MV-4-11 (cell line): ENCODE measurements at places on chromosomes 1 and 21.

- DNase-seq = no peak
Measured at GRCh38 chr21:38134084-38134873, 122.5 kb upstream of the KCNJ15 start.

DNA sequence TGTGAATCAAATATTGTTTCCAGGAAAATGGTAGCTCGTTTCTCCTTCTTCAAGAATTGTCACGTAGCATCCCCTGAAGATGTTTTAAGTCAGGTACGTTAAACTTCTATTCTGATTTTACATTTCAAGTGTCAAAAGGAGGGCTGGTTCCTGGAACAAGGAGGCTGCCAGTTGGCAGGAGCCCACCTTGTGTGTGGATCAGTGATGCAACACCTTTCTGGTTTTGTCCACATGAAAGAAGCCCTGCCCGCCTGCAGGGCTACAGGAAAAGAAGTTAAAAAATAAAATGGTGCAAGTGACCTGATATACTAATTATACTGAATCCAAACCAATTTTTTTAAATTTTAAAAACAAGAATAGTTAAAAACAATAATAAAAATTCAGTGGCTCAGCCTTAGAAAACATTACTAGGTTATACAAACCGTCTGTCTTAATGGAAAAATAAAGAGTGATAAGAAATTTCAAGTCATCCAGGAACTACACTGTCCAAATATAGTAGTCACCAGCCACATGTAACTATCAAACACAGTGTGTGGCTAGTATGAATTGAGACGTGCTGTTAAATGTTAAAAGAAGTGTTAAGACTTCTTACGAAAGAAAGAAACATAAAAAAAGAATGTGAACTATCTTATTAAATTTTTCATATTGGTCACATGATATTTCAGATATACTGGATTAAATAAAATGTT, 123.1 kb downstream of the APP start:
- no peak for DNase-seq

GRCh38 chr1:203311368-203312301, 6.3 kb downstream of the BTG2 start:
- no peak for DNase-seq

DNA sequence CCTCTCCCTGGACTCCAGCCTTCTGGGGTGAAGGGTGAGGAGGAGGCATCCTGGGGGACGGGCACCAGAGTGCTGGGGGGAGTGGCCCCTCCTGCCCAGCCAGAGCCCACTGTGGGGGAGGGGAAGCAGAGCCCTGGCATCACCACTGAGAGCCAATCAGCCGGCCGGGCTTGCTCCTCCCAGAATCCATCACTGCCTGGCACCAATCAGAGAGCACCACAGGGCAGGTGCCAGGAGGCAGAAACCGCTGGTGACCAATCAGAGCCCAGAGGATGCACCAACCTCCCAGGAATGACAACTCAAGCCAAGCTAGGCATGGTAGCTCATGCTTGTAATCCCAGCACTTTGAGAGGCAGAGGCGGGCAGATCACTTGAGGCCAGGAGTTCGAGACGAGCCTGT, 27.9 kb downstream of the CASZ1 start:
- DNase-seq = no peak

GRCh38 chr1:74160046-74160445, 37.9 kb downstream of the LRRIQ3 start:
- DNase-seq = no peak

DNA sequence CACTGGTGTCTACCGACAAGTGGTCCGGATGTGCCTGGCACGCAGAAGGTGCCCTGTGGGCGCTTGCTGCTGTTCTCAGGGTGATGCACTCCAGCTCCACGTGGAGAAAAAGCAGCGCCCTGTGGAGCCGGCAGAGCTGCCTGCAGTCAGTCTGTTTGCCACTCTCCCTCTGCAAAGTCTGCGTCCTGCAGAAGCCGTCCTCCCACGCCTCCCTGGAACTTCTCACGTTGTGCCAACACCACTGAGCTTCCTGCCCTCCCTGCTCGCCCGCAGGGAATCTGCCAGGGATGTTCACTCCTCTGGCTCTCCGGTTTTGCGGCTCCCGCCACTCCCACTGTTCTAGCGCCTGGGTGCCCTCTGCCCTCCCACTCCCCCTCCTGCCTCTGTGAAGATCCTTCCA, 19.8 kb upstream of the UBXN10 start:
- DNase-seq = no peak

DNA sequence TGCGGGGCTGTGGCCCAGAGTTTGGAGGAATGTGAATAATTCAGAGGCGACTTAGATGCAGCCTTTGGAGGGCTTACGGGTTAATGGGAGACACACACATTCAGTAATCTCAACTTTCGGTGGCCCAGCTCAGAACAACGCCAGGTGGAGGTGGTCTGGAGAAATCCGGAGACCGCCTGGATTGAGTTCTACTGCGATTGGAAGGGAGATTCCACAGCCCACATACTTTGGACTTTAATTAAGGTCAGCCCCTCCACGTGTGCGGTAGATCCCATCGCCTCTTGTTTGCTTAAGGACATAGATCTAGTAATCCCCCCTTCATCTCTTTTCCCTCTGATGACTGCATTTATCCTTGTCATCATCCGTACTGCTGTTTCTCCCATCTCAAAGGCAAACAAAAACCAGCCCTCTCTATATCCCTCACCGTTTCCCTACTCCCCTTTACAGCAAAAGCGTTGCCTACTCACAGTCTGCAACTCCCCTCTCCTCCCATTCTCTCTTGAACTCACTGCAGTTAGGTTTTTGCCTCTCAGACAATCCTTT, 720 bp upstream of the BSDC1 start:
- DNase-seq = no peak

GRCh38 chr1:102833151-102833550, 275.2 kb downstream of the COL11A1 start:
- peak; percentile 62 for DNase-seq

DNA sequence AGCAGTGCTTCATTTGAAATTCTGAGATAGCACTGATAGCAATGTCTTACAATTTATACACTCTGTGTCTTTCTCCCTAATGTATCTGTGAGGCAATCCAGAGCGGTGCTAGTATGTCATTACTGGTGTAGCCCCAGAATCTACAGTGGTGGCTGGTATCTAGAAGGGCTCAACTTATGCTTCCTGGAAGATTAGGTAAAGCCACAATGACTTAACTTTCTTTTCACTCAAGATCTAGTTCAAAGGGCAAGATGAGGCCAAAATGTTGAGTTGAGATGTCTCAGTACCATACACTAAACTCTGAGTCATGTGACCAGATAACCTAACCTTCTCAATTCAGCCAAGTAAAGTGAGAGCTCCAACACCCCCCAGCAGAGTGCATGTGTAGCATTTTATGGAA, 77.5 kb downstream of the PAPPA2 start:
- DNase-seq = peak; percentile 79

GRCh38 chr1:53705446-53706096, 33.4 kb downstream of the GLIS1 start:
- DNase-seq = no peak

GRCh38 chr1:54836594-54836993, 35.5 kb upstream of the TTC22 start:
- no peak for DNase-seq

DNA sequence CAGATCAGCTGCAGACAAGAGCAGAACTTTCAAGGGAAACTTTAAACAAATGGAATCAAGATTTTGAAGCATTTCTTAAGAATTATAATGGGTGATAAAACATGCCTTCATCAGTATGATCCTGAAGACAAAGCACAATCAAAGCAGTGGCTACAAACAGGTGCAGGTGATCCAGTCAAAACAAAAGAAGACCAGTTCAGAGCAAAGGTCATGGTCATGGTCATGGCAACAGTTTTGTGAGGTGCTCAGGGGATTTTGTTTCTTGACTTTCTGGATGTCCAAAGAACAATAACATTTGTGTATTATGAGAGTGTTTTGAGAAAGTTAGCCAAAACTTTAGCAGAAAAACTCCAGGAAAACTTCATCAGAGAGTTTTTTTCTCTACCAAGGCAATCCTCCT, 681.7 kb upstream of the PTBP2 start:
- DNase-seq = no peak

DNA sequence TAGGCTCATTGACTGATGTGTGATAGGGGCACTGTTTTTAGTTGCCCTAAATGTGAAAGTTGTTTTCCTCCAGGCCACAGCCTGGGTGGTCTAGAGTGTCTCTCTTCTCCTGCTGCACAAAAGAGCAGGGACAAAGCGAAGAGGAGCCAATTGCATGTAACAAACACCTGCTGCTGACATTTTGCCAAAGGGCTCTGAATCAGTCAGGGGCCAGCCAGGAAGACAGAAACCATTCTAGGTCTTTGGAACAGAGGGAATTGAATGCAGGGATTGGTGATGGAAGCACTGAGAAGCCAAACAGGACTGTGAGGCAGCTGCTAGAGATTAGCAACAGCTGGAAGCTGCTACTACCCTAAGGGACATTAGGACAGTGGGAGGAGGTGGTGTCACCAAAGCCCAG, 185.3 kb upstream of the POU3F1 start:
- DNase-seq = no peak

GRCh38 chr1:178684542-178685000, 40.5 kb upstream of the RALGPS2 start:
- DNase-seq = peak; percentile 69

DNA sequence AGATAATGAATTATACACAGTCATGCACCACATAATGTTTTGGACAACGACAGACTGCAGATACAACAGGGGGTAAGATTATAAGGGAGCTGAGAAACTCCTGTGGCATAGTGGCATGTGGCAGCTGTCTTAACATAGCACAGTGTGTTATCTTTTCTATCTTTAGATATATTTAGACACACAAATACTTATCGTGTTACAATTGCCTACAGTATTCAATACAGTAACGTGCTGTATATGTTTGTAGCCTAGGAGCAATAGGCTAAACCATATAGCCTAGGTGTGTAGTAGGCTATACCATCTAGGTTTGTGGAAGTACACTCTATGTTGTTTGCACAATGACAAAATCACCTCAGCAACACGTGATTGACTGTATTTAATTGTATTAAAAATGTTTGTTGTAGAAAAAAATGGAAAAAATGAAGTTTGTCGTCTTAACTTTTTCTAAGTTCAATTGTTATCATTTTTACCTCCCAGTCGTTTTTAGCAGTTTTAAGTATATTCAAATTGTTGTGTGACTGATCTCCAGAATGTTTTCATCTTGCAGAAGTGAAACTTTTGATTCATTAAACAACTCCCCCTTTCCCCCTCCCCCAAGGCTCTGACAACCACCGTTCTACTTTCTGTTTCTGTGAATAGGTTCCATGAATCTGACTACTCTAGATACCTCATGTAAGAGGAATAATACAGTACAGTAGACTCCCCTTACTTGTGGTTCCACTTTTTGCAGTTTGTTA, 351.0 kb upstream of the B3GALT2 start:
- peak; percentile 87 for DNase-seq

DNA sequence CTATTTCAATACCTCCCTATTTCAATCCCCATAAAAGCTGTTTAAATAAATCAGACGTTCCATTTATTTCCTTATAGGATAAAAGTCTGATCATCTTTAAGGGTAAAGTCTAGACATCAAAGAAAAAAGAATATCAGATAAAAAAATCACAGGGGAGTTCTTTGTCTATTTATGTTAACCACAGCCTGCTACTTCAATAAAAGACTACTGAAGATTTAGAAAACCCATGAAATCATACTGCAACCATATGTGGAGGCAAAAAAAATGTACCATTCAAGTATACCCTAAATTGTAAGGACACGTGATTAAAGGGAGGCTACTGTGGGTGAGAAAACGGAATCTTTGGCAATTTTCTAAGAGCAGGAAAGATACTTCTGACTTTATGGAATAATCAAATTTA, 108.2 kb upstream of the TNFSF4 start:
- no peak for DNase-seq

DNA sequence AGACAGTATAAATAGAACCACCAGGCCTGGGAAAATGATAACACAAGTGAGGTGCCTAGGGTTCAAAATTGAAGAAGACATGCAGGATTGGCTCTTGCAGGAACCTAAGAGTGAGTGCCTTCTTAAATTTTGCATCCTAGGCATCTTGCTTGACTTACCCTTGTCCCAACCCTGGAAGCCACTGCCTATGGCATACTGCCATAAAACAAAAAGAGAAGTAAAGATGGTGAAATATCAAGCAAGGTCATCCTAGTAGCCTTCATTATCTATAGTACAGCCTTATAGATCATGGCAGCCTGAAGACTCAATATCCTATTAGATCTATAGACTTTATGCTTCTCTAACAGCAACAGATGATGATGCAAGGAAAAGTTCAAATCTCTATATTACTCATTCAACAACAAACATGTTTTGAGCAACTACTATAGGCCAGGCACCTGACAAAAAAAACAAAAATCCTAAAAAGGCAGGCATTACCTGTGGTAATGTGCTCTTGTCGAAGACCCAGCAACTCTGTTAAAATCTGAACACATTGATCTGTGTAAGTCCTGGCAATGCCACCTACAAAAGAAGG, 6.3 kb downstream of the AP4B1 start:
- DNase-seq = peak; percentile 30

GRCh38 chr1:77016386-77016985, 149.2 kb downstream of the ST6GALNAC5 start:
- DNase-seq = no peak

GRCh38 chr1:240732390-240732789, 120.4 kb upstream of the GREM2 start:
- peak; percentile 37 for DNase-seq

DNA sequence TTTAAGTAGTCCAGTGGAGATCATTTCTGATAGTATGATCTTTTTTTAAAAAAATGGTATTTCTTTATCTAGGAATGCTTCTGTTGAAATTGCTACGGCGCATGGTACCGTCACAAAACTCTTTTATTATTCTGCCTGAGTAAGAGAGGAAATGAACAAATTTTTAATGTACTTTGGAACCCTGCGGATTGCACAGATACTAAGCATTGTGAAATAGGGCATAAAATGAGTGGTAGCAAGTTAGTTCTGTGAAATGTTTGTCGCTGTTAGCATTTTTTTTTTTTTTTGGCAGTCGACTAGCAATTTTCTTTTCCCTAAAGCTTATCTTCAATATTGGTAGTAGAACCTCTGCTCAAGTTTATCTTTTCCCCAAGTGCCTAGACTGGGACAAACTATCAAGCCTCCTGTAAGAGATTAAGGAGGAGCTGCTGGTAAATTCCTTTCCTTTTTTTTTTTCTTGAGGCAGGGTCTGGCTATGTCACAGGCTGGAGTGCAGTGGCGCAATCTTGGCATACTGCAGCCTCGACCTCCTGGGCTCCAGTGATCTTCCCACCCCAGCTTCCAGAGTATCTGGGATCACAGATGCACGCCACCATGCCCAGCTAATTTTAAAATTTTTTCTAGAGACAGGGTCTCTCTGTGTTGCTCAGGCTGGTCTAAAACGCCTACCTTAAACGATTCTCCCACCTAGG, 2.2 kb downstream of the ITSN1 start:
- peak; percentile 62 for DNase-seq

- DNase-seq = peak; percentile 5
Measured at GRCh38 chr21:38140207-38140903, 116.4 kb upstream of the KCNJ15 start.

GRCh38 chr1:170698301-170699275, 34.7 kb downstream of the PRRX1 start:
- no peak for DNase-seq

- DNase-seq = no peak
Measured at GRCh38 chr1:32044234-32044633, 28.5 kb upstream of the TMEM39B start.
